ENCODE measurements at places on chromosomes 3 and 15.

- no peak for DNase-seq
Measured at GRCh38 chr3:114446600-114446999, 152.8 kb downstream of the TIGIT start.

DNA sequence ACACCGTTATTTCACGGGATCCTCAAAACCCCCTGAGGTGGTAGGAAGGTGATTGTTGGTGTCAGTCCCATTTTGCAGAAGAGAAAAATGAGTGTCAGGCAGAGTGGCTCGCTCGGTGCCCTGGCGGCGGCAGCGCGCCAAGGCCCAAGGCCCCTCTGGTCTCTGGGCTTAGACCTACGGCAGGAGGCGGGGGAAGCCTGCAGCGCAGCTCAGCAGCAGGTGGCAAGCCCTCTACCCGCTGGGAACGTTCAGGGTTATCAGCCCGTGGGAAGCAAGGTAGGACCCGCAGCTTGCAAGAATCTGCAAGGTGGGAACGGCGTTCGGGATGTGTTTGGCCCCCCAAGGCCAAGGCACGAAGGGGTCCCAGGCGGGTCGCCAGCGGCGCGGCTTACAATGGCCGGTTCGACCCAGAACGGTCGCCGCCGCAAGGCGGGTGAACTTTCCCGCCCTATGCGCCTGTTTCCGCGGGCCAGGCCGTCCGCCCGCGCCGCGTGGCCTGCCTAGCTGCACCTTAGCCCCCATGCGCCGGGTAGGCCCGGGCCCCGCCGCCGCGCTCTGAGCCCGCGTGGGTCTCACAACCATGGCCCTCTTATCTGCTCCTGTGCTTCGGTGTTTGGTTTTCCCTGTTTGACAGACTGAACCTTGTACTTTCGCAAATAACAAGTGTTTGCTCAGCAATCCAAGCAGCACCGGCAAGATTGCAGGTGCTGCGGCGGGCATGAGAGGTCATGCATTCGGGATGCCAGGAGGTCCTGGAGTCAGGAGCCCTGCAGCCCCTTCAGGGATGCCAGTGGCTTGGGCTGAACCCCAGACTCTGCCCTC is 39.7 kb downstream of the CCNL1 start:
- DNase-seq: no peak

GRCh38 chr3:72245183-72245811 is 460.3 kb upstream of the PROK2 start:
- no peak for DNase-seq

DNA sequence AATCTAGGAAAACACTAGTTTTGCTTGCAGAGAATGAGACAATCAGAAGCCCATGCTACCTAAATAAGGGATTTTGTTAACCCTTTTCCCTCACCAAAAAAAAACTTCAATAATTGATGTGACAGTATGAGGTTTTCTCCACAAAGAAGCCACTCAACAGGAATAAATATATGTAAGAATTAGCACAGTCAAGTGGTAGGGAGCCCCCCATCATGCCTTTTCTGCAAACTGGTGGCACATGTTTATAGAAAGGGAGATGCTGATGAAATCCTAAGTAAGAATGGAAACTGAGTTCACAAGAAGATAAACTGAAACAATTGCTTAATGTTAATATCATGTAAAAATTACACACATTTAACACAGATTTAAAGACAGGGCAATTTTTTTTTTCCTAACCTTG is 51.0 kb downstream of the PHC3 start:
- DNase-seq: no peak

GRCh38 chr15:49023354-49023753 is 22.9 kb downstream of the SECISBP2L start:
- no peak for DNase-seq

DNA sequence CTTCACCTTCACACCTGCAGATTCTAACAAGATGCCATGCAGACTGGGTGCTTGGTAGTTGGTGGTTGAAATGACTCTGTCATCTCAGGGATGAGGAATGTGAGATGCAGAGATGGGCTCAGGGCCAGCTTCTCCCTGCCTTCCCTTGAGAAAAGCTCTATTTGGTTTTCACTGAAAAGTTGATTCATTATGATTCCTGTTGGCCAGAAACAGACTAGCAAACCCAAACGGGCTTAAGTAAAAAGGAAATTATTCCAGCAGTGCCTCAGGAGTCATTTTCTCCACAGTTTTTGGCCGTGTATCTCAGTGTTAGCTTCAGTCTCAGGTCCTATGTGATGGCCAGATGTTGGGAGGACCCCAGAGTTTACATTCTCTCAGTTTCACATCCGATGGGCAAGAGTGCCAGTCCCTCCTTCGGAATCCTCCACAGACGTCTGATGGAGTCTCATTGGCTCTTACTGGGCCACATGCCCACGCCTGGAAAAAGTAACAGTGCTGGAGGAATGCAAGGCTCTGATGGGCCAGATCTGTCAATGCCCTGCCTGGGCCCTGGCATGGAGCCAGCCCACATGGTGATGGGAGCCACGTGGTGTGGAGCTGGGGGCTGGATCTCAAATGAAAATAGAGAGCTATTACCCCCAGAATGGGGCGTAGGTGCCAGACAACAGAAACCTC is 22.3 kb upstream of the SACM1L start:
- DNase-seq: peak; percentile 27

GRCh38 chr3:55880357-55880756 is 393.3 kb upstream of the WNT5A start:
- no peak for DNase-seq

DNA sequence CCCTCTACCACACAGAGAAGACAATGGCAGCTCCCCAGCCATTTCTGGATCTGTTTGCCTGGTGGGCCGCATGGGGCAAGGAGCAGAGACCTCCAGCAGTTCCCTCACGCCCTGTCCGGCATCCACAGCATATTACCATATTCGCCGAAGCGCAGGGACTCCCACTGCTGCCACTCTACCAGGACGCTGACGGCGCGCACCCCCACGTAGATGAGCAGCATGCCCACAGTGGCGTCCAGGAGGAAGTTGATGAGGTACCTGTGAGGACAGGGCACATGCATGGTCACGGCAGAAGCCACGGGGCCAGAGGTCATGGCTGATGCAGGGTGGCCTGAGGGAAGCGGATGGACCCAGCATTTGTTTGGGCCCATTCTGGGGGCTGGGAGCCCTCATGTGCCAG is 14.8 kb upstream of the MUSTN1 start:
- DNase-seq: no peak

DNA sequence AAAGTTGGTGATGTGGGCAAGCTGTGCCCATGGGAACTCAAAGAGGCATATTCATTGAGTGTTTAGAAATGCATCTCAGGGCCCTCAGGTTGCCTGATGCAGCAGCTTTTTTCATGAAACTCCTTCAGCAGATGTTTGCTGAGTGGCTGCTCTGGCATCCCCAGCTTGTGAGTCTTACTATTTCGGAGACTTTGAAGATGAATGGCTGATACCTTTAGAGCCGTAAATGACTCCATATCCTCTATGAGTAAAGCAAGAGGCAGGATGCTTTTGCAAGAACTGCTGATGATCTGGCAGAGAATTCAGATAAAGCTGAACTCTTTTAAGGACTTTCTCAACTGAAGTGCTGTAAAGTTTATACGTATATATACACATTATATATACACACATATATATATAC is 384.3 kb downstream of the CACNA2D3 start:
- no peak for DNase-seq

DNA sequence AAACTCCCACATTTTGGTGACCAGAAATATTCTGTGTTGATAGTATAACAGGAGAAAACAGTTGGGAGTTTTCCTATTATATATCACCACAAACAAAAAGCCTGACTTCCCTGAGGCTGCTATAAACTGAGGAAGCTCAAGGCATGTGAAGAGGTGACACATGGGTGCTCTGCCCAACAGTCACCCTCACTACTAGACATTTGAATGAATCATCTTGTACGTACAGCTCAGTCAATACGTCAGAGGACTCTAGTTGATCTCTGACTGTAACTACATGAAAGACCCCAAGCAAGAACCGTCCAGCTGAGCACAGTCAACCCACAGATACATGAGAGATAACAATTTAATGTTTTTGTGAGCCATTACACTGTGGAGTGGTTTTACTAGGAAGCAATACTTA is 338.3 kb upstream of the ATP11B start:
- no peak for DNase-seq

DNA sequence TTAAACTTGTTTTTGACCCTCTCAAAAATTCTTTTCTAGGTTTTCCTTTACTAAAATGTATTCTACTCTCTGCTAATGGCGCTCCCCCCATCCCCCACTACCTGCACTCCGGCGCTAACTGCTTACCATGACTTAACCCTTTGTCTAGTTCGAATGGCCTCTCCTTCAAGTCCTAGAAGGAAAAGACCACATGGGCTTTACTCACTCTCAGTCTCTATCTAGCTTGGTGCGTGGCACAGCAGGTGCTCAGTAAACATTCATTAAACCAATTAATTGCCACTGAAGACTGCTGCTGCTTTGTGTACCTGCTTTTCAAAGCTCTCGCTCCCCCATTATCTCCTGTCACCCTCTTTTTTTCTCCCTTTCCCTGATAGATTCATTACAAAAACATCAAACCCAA is 457.7 kb upstream of the THRB start:
- no peak for DNase-seq

- no peak for DNase-seq
Measured at GRCh38 chr15:69340243-69340900, 41.7 kb downstream of the PAQR5 start.

DNA sequence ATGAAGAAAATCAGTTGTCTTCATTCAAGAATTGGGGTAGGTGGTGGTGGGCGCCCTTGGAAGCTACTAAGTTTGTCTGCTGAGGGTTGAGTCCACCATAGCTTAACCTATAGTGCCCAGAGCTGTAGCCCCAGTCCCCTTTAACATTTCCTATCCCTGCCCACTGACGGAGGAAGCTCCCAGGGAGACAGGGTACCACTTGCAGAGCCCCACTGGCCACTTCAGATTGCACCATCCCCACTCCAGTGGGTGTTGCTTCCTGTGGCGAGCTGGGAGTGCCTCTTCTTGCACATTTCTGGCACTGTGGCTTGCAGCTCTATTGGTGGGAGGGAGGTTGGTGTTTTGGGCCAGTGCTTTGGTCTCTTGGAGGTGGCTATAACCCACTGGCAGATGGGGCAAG is 2.7 kb downstream of the PXYLP1 start:
- DNase-seq: no peak

- DNase-seq: no peak
Measured at GRCh38 chr3:179196098-179196497, 47.9 kb downstream of the PIK3CA start.

GRCh38 chr3:148329481-148330235 is 368.0 kb upstream of the AGTR1 start:
- no peak for DNase-seq

GRCh38 chr3:190077395-190078045 is 43.2 kb downstream of the P3H2 start:
- DNase-seq: no peak

DNA sequence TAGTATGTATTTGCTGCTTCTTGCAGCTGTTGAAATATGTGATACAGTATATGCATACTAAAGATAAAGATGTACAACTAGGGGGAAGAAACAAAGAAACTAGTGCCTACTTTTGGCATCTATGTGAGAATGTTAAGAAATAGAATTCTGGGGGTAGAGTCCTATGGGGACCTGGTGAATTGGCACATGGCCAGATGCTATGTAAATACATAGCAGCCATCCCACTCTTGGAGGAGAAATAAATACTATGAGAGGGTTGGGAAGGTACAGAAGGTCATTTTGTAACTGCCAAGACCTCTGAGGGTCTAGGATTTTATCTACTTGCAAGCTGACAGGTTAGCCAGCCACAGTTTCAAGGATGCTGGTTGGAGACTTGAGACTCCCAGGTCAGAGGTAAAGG is 298.3 kb upstream of the TBL1XR1 start:
- DNase-seq: no peak

DNA sequence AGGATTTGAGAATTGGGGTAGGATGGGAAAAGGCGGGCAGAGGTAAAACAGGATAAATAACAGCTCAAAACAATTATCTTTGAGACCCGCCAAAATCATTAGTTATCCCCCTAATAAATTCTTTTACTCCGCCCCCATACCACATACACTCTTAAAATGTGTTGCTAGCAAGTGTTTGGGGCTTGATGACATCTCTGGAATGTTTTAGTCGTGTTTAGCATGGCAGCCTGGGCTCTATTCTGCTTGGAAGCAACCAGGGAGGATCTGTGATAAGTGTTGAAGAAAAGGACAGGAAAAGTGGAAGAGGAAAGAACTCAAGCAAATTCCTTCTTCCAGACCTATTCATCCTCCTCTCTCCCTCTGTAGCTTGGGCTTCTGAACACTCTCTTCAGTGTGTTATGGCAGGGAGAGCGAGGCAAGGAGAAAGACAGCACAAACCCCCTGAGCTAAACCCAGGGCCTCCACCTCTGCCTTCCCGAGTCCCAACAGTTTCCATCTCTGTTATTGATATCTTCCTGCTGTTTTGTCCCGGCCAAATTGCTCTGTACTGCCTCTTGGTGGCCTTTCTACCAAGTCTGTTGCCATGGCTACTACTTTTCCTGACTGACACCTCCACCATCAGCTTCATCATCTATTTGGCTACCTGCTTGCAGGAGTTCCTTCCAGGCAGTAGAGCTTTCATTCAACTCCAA is 135.8 kb downstream of the RPL22L1 start:
- no peak for DNase-seq

GRCh38 chr3:191637611-191638010 is 176.6 kb downstream of the PYDC2 start:
- no peak for DNase-seq

DNA sequence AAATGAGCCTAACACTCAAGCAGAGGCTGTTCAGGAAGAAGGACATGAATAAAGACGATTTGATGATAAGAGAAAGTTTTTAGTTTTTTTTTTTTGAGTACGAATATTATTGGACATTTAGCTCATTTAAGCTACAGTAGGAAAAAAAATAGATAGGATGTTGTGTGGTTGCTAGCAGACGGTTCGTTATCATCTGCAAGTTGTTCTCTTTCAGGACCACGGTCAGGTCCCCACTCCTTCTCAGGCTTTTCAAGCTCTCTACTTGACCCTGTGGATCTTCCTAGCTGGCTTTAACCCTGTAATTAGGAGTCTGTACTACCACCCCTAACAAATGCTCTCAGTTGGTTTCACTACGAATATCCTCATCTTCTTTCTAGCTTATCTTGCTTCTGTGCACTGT is 1.1 kb downstream of the KCNH8 start:
- peak; percentile 14 for DNase-seq

GRCh38 chr3:156764751-156765150 is 61.4 kb upstream of the LEKR1 start:
- no peak for DNase-seq

All from stimulated activated CD4-positive, alpha-beta T cell treated with anti-CD3 and anti-CD28 coated beads, Interleukin-15, amount 100 ng/mL, for 24 hours (primary cell).